Stomach (tissue), 19 donors: ENCODE measurements at places on chromosomes 3 and 15. TPM values are rescaled to one million over a fixed set of nuclear protein-coding genes. Genes with fewer than 3 reads are reported as not detected.

GRCh38 chr15:40330368-40330836 is 6.9 kb downstream of the INAFM2 start:
- peaks cover 7% of the 10 kb centered on the region for H3K36me3 ChIP-seq
- H3K4me1 ChIP-seq: peaks cover 96% of the 10 kb centered on the region
- no peak overlapping the region for H3K4me3 ChIP-seq
- no peaks in the 10 kb centered on the region for H3K27me3 ChIP-seq

DNA sequence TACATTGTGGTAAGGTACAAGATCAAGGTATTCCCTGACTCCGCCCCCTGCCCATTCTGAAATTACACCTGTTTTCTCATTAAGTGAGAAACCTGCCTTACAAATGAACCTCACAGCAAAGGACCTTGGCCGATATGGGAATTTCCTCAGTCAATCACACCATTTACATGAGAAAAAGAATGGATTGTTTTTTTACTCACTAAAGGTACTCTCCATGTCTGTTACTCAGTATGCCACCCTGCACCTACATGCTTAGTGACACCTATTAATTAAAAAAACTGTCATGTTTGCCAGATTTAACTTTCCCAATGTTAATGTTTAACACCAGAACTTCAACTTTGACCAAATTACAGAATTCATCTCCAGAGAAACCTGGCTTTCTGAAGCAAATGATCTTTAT is 62.0 kb downstream of the ESYT3 start:
- peaks cover 43% of the 10 kb centered on the region for H3K36me3 ChIP-seq
- no peak overlapping the region for H3K4me3 ChIP-seq
- H3K27me3 ChIP-seq: no peaks in the 10 kb centered on the region
- no peak for DNase-seq

The CLEC3B gene
- polyA plus RNA-seq: 29.7 TPM

The GMPS gene
- polyA plus RNA-seq: 14.4 TPM

The KIF9 gene
- 15.1 TPM for polyA plus RNA-seq

- peak; percentile 44 for DNase-seq
- no peaks in the 10 kb centered on the region for H3K27me3 ChIP-seq
- H3K4me1 ChIP-seq: peaks cover 49% of the 10 kb centered on the region
- H3K4me3 ChIP-seq: no peak overlapping the region
These were observed 85.7 kb downstream of the VGLL4 start for GRCh38 chr3:11558002-11558401.

DNA sequence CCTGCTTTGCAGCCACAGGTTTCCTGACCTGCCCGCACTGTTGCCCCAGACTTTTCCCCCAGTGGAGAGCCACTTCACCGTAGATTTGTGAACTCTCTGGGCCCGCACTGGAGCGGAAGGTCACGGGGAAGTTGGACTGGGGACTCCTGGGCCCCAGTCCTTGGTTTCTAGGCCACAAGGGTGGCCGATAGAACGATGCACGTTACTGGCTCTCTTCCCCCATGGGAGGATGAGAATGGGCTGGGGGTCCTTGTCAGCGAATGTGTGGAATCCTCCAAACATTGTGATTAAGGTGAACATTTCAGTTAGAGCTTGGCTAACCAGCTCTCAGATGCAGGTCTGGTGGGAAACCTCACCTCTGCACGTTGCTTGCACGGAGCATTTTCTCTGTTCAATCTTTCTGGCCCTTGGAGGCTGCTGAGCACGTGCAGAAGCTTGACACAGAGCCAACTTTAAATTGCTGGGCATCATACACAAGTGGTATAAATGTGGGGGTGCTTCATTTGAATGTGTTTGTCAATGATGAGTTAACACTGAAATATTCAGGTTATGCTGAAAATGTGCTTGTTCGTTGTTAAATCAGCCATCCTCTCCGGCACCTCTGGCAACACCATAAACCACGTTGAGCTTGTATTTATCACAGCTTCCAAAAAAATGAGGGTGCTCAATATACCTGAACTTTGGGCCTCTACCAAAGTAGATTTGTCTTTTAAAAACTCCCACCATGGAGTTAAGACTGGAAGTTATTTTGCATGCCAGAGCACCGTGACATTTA is 976 bp downstream of the DIS3L start:
- H3K36me3 ChIP-seq: no peaks in the 10 kb centered on the region
- peak overlapping the region; percentile 75 for H3K4me3 ChIP-seq
- H3K27me3 ChIP-seq: no peaks in the 10 kb centered on the region
- peak overlapping the region; percentile 92 for H3K27ac ChIP-seq
- DNase-seq: no peak

GRCh38 chr3:127304121-127304744 is 16.4 kb upstream of the PRR20G start:
- H3K27me3 ChIP-seq: no peaks in the 10 kb centered on the region
- peak; percentile 85 for DNase-seq

DNA sequence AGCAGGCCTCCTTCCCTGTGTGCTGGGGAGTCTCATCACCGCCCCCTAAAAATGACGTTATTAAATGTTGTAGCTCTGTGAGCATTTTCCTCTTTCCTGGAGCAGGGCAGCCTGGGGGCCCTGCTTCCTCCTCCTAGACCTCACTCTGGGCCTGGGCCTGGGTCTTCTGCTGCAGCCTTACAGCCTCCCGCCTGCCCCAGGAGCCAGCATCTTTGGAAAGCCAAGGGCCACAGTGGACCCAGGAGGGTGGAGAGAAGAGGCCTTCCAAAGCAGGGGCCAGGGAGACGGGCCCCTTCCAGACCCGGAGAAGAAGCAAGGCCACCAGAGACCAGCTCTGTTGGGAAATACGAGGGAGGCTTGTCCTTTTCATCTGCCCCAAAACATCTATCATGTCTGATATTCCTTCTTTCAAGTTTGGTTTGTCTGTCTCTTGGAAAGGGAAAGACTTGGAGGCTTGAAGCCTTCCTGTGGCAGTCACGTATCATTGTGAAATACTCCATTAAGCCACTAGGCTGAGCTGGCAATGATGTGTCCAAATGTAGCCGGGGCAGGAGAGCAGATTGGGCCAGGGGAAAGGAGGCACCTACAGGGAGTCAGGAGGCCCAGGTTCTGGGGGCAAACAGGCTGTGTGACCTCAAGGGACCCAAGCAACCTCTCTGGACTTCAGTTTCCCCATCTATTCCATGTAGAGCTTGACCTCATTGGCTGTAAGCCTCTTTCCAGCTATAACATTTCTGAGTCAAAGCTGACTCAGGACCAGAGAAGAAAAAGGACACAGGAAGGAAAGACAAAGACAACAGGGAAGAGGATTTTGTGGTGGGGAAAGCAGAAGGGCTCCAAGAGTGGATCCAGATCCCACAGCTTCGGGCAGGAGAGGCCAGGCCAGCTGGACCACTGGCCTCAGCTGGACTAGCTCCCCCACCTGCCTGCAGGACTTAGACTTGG is 31.1 kb downstream of the CYP11A1 start:
- no peaks in the 10 kb centered on the region for H3K36me3 ChIP-seq
- H3K27ac ChIP-seq: no peak overlapping the region
- DNase-seq: no peak

DNA sequence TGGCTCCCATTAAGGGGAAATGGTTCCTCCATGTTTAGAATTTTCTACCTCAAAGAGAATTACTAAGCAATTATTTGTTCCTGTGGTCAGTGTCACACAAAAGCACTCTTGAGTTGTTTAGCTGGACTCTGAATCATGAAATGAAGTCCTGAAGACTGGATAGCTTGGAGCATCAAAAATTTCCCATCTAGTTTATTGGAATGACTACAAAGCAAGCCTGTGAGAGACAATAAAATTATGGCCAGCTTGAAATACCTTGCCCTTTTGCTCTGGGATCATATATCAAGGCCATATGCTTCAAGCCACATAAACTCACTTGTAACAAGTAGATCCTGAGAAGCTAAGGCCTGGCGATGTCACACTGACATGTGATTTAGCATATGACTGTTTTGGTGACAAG is 292.3 kb downstream of the TIGIT start:
- no peak overlapping the region for H3K27ac ChIP-seq
- no peaks in the 10 kb centered on the region for H3K36me3 ChIP-seq
- H3K4me3 ChIP-seq: no peak overlapping the region
- no peak for DNase-seq
- H3K4me1 ChIP-seq: peaks cover 6% of the 10 kb centered on the region
- no peaks in the 10 kb centered on the region for H3K27me3 ChIP-seq

DNA sequence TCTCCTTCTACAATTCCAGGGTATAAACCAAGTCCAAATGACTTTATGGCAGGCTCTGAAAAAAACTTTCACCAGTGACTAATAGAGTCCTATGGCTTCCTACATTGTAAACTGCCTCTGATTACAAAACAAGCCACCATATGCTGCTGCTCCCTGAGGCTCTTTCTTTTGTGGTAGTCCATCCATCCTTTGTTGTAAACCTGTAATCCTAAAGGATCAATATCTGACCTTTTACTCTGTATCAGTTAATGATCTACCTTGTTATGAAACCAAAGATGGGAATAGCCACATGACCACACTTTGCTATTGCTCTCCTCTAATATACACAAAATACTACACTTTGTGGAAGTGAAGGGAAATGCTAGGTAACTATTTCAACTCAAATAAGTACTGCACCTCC is 434.7 kb upstream of the AGTR1 start:
- H3K27ac ChIP-seq: no peak overlapping the region
- no peaks in the 10 kb centered on the region for H3K36me3 ChIP-seq
- no peak overlapping the region for H3K4me3 ChIP-seq
- no peaks in the 10 kb centered on the region for H3K4me1 ChIP-seq
- H3K27me3 ChIP-seq: no peaks in the 10 kb centered on the region

- DNase-seq: no peak
- H3K27me3 ChIP-seq: no peaks in the 10 kb centered on the region
- no peaks in the 10 kb centered on the region for H3K36me3 ChIP-seq
- peak overlapping the region; percentile 11 for H3K27ac ChIP-seq
These were observed 24.5 kb downstream of the MB21D2 start for GRCh38 chr3:192892981-192893700.

GRCh38 chr3:181558870-181559269 is 152.9 kb upstream of the SOX2 start:
- H3K27ac ChIP-seq: no peak overlapping the region
- H3K4me3 ChIP-seq: no peak overlapping the region
- H3K4me1 ChIP-seq: no peaks in the 10 kb centered on the region
- H3K27me3 ChIP-seq: no peaks in the 10 kb centered on the region

- no peaks in the 10 kb centered on the region for H3K36me3 ChIP-seq
- no peak overlapping the region for H3K27ac ChIP-seq
- H3K4me1 ChIP-seq: no peaks in the 10 kb centered on the region
These were observed 16.0 kb downstream of the OCA2 start for GRCh38 chr15:28082891-28083684.

DNA sequence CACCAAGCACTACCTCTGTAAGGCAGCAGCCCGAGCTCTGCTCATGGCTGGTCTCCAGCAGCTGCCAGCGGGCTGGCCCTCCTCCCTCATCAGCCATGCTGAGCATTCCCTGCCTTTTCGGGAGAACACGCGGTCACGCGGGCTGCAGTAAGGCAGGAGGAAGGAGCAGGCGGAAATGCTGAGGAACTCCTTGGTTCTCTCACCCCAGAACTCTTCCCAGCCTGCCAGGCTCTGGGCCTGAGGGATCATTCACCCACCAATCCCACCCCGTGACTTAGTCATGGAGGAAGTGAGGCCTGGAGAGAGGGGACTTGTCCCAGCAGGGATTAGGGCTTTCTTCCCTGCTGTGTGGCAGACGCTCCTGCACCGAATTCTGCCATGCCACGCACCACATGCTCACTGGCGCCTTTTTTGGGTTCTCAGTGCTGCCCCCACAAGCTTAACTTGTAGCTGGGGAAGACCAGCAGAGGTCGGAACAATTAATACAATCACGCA is 42.9 kb upstream of the RPL32 start:
- no peaks in the 10 kb centered on the region for H3K27me3 ChIP-seq
- peak; percentile 62 for DNase-seq
- H3K36me3 ChIP-seq: no peaks in the 10 kb centered on the region
- H3K4me1 ChIP-seq: no peaks in the 10 kb centered on the region

GRCh38 chr3:101992863-101993262 is 143.5 kb downstream of the NFKBIZ start:
- DNase-seq: no peak
- no peaks in the 10 kb centered on the region for H3K36me3 ChIP-seq
- H3K4me1 ChIP-seq: no peaks in the 10 kb centered on the region
- no peaks in the 10 kb centered on the region for H3K27me3 ChIP-seq
- H3K27ac ChIP-seq: no peak overlapping the region

- H3K36me3 ChIP-seq: no peaks in the 10 kb centered on the region
- peaks cover 6% of the 10 kb centered on the region for H3K4me1 ChIP-seq
- DNase-seq: peak; percentile 3
- no peaks in the 10 kb centered on the region for H3K27me3 ChIP-seq
- H3K27ac ChIP-seq: no peak overlapping the region
These were observed 376.2 kb downstream of the FEZF2 start for GRCh38 chr3:61997101-61997500.

DNA sequence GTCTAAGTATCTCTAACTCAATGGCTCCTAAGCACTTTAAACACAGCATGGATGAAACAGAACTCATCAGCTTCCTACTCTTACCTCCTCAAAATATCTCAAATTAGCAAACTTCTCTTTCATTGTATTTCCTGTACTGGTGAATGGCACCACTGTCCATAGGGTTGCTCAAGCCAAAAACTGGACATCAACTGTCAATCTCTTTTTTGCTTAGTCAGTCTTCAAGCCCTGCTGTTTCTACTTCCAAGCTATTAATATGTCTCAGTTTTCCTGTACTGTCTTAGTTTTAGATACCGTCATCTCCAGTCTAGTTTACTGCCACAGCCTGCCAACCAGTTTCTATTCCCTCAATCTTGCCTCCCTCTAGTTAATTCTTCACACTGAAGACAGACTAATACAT is 48.3 kb upstream of the KPNA4 start:
- no peaks in the 10 kb centered on the region for H3K36me3 ChIP-seq
- H3K4me3 ChIP-seq: no peak overlapping the region
- peaks cover 4% of the 10 kb centered on the region for H3K4me1 ChIP-seq
- H3K27ac ChIP-seq: no peak overlapping the region
- no peaks in the 10 kb centered on the region for H3K27me3 ChIP-seq

GRCh38 chr15:58779554-58779953 is 8.5 kb downstream of the MINDY2 start:
- H3K4me3 ChIP-seq: no peak overlapping the region
- H3K36me3 ChIP-seq: no peaks in the 10 kb centered on the region
- H3K4me1 ChIP-seq: peaks cover 7% of the 10 kb centered on the region
- DNase-seq: no peak
- H3K27me3 ChIP-seq: no peaks in the 10 kb centered on the region
- H3K27ac ChIP-seq: no peak overlapping the region

GRCh38 chr15:70795311-70795665 is 31.9 kb upstream of the UACA start:
- DNase-seq: peak; percentile 28
- H3K4me3 ChIP-seq: no peak overlapping the region
- H3K27me3 ChIP-seq: no peaks in the 10 kb centered on the region
- peaks cover under 1% of the 10 kb centered on the region for H3K4me1 ChIP-seq

The THRB gene
- polyA plus RNA-seq: 5.7 TPM

DNA sequence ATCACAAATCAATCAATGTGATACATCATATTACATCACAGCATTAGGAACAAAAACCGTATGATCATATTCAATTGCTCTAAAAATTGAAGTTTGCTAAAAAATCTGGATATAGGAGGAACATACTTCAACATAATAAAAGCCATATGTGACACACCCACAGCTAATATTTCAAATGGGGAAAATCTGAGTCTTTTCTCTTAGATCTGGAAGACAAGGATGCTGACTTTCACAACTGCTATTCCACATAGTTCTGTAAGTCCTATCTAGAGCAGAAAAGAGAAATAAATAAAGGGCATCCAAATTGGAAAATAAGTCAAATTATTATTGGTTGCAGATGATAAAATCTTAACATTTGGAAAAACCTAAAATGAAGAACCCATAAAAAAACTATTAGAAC is 256.8 kb upstream of the SGO1 start:
- no peaks in the 10 kb centered on the region for H3K36me3 ChIP-seq
- H3K27me3 ChIP-seq: no peaks in the 10 kb centered on the region

- no peaks in the 10 kb centered on the region for H3K4me1 ChIP-seq
- DNase-seq: no peak
- no peak overlapping the region for H3K27ac ChIP-seq
- H3K4me3 ChIP-seq: no peak overlapping the region
These were observed 229.5 kb downstream of the SHQ1 start for GRCh38 chr3:72618739-72619138.
